SK-N-SH (cell line): ENCODE measurements at places on chromosomes 7 and 10. TPM values are rescaled to one million over a fixed set of nuclear protein-coding genes. Genes with fewer than 3 reads are reported as not detected.

The SPDYE1 gene
- polyA plus RNA-seq, result not detected in 2 replicates

The SRGN gene
- 0.06 and 0.10 TPM in 2 replicates for polyA plus RNA-seq

The NKX2-3 gene
- polyA plus RNA-seq, result not detected in 2 replicates

The TACR2 gene
- 0.02 and 0.05 TPM in 2 replicates for polyA plus RNA-seq

The CPA1 gene
- 0.05 and 0.24 TPM in 2 replicates for polyA plus RNA-seq

GRCh38 chr7:33221390-33221789 is 92.0 kb downstream of the BBS9 start:
- no peak for DNase-seq

DNA sequence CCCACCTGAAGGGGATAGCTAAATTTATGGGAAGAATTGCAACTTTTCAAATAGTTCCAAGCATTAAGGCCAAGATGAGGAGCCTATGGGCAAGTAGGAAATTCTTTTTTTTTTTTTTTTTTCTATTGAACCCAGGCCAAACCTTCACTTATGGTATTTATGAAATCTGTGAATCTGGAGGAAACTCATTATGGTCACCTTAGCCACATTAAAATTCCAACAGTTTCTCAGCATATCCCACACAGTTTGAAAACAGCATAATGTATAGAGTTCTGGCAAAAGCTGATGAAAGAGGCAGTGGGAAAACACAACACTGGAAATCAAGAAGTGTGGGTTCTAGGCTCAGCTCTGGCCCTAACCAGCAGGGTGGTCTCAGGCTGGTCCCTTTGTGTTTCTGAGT is 236.9 kb downstream of the PTEN start:
- no peak for DNase-seq

- DNase-seq, result peak; percentile 67
Observed at GRCh38 chr7:134669845-134670373, 23.3 kb downstream of the BPGM start.

DNA sequence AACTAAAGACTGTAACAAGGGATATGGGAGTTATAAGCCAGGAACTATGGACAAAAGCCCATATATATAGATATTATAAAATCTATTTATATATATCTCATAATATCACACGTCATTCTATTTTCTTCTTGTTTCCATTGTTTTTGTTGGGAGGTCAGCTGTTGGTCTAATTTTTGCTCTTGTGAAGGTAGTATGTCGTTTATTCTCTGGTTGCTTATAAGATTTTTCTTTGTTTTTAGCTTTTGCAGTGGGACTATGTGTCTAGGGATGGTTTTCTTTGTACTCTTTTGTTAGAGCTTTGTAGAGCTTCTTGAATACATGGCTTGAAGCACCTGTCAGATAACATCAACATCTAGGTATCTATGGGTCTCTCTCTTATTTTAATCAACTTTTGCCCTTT is 14.0 kb downstream of the ARL4A start:
- DNase-seq, result no peak

GRCh38 chr7:155993420-155994278 is 181.4 kb upstream of the SHH start:
- no peak for DNase-seq

DNA sequence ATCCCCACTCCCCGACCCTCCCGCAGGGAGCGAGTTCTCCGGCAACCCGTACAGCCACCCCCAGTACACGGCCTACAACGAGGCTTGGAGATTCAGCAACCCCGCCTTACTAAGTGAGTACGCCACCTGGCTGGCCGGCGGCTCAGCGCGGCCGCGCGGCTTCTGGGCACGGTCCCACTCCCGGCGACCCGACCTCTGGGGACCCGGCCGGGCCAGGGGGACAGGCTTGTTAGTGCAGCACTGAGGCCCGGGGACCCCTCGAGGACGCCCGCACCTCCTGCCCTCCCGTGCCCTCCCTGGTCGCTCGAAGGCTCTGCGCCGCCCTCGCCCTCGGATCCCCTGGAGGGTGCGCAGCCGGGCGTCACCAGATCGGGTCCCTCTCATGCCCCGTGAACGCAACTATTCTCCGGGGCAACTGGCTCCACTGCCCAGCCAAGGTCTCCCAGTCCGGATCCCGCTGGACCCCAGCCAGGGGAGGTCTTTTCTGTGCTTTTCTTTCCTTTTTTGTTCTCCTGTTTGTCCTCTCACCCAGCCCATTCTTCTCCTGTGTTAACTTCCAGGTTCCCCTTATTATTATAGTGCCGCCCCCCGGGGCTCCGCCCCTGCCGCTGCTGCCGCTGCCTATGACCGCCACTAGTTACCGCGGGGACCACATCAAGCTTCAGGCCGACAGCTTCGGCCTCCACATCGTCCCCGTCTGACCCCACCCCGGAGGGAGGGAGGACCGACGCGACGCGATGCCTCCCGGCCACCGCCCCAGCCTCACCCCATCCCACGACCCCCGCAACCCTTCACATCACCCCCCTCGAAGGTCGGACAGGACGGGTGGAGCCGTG is 81.8 kb downstream of the PAX2 start:
- peak; percentile 80 for DNase-seq

DNA sequence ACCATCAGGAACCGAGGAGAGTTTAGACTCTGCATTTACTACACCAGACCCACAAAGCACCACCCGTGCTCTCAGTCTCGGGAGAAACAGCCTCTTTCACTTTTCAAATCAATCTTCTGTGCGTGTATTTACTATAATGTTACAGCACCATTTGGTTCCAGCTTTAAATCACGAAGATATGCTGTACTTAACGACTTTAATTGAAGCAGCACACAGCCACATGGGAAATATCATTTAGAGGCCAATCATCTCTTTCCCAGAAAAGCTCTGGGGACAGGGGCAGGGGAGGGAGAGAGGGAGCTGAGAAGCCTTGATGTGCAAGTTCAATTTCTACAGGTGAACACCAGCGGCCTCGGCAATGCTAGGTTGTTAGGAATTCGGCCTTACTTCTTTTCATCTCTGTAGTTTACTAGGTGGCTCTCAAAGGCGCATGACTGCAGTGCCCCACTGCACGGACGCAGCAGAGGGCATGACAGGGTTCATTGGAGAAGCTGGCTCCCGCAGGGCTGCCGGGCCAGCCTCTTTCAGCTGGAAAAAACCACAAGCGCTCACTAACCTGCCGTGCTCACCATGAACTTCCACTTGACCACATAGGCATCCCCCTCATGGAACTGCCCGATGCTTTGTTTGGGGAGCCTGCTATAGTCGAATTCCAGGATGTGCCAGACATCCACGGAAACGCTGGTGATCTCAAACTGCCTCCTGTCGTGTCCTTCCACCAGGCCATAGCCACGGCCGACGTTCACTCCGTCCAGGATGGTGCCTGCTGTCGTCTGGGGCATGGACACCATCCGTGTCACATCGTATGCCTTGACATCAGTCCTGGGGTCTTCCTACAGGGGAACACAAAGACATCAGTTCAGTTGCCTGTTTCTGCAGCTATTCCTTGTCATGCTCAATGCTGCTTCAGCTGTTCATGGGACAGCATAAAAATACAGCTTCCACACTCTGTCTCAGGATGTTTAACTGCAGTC is 154.5 kb downstream of the SVIL start:
- no peak for DNase-seq

- no peak for DNase-seq
Observed at GRCh38 chr7:147915781-147916180, 674.8 kb upstream of the C7orf33 start.

- no peak for DNase-seq
Observed at GRCh38 chr10:25498645-25499044, 323.8 kb downstream of the GPR158 start.

DNA sequence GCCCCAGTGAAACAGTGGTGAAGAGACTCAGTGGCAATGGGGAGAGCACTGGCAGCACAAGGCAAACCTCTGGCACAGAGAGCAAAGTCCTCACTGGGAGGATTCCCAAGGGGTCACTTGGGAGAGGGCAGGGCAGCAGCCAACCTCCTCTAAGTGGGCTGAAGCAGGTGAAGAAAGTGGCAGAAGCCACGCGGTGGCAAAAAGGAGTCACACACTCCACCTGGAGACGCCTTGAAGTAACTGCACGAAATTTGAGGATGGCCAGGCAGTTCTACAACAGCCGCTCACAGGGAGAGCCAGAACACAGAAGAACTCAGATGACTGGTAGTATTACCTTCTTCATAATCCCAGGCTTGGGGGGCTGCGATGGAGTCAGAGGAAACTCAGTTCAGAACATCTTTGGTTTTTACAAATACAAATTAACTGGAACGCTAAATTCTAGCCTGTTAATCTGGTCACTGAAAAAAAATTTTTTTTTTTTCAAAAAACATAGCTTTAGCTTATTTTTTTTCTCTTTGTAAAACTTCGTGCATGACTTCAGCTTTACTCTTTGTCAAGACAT is 574 bp upstream of the IL6 start:
- peak; percentile 32 for DNase-seq

GRCh38 chr7:26686448-26686981 is 177.9 kb downstream of the SKAP2 start:
- peak; percentile 17 for DNase-seq
